Fibroblast of skin of back (primary cell): ENCODE measurements at places on chromosomes 1 and 21.

DNA sequence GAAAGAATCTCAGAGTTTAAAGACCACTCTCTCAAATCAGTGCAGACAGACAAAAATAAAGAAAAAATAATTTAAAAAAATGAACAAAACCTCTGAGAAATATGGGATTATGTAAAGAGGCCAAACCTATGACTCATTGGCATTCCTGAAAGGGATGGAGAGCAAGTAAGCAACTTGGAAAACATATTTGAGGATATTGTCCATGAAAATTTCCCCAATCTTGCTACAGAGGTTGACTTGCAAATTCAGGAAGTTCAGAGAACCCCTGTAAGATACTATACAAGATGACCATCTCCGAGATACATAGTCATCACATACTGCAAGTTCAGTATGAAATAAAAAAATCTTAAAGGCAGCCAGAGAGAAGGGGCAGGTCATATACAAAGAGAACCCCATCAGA lies 43.7 kb upstream of the IVNS1ABP start:
- DNase-seq, result peak; percentile 89

DNA sequence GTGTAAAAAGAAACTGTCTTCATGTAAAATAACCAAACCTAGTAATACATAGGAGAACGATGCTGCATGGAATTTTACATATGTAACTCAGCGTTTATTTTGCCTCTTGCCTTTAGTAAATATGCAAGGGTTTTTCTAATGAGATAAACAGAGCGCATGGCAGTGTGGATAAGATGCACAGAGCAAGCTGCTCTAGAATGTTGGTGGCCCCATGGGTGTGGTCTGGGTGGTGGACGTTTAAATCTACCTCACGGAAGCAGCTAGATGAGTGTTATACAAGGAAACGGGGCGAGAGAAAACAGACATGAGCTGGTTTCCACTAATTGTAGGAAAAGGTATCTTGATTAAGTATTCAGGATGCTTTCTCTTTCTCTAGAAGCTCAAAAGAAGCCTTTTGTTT lies 205.9 kb downstream of the DSCAM start:
- DNase-seq, result no peak

- DNase-seq, result no peak
These were observed 33.5 kb downstream of the HTR6 start for GRCh38 chr1:19698181-19698580.

DNA sequence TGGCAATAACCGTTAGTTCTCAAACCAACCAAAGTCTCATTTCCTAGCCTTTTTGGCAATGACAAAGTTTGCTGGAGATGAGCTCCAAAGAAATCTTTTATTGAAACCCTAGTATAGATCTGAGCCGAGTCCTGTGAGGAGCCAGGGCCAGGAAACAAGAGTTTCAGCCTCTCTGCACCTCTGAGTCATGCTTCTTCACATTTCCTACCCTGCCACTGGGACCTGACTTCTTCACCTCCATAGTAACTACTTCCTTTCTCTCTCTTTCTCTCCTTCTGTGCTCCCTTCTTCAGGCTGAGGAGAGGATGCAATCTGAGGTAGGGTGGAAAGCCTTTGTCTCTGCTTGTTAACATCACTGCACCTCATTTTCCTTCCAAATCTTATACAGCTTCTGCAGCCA lies 38.7 kb upstream of the IPO9 start:
- peak; percentile 65 for DNase-seq

DNA sequence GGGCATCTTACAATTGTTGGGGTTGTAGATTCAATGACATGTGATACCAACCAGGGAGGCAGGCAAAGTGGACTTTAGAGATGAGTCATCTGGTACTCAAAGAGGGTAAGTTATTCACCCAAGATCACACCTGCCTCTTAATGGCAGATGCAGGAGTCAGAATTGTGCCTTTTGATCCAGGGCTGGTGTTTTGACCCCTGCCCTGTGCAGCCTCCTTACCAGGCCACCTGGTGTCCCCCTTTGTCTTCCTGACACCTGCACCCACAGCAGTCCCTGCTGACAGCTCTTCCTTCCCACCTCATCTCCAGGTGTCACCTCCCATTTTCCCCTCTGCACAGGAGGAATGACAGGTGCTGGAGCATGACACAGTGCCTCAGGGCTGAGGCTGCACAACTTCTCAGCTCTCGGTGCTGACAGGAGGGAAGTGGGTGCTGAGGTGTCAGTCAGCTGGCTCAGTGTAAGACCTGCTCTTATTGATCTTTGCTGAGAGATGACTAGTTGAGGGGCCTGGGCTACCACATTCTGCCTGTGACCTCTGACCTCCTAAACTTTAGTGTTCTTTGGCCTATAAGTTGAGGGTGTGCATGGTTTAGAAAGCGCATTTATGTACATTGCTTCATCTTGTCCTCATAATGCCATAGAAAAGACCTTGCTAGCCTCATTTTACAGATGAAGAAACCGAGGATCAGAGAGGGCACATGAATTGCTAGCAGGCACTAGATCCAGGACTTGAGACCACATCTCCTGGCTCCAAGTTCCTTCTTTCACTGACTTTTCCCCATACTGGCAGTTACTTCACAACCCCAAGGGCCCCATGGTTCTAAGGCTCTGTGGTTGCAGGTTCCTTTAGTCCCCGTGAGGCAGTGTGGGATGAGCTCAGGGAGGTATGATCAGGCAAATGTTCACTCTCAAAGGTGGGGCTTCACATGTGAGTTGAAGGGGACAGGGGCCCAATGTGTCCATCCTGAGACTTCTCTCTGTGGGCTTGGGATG lies 31.3 kb downstream of the CACNA1E start:
- no peak for DNase-seq

- no peak for DNase-seq
These were observed 17.0 kb downstream of the CFAP126 start for GRCh38 chr1:161350671-161351070.

DNA sequence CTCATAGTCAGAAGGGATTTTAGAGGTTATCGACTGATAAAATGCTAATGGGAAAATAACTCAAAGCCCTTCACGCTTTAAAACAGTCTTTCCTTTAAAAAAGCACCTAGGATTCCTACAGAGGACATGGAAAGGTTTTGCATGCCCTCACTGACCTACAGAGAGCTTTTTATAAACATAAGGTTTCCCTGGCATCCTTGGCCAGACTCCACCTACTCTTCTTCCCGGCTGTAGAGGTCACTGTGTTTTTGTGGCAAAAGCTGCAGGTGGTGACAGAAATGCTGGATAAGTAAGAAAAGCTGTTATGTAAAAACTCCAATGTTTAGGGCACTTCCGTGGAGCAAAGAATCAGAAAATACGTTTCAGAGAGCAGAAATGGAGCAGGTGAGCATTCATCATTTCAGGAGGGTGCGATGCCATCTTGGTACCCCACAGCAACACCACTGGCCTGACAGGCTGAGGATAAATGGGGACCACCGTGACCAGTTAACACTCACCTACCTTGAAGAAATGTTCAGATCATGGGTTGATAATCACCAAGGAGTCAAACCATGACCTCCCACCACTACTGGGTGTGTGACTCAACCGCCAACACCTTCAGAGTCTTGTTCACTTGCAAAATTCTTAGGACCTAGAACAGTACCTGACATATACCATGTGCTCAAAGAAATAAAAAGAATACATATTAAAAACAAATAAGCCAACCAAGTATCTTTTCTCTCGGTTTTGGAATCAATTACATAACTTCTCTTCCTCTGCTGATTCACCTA lies 46.6 kb downstream of the SSBP3 start:
- DNase-seq, result no peak

- DNase-seq, result no peak
These were observed 13.0 kb upstream of the TMEM9 start for GRCh38 chr1:201167041-201167991.

- peak; percentile 9 for DNase-seq
These were observed 230.1 kb downstream of the SRGAP2C start for GRCh38 chr1:121414905-121415304.

DNA sequence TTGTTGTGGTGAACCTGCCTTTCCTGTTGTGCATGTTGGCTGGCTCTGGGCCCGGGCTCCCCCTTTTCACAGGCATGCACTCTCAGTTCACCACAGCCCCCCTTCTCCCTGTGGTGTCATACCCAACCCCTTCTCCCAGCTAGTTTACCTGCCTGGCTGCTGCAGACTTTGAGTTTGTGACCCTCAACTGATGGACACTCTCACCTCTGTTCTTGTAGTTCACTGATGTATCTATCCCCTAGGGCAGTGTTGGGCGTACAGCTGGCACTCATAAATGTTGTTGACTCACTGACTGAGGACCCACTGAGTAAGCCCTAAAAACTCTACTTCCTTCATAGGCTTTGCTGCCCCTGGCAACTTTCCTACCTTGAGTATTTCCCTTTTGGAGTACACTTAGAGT lies 54.9 kb downstream of the WDR64 start:
- DNase-seq, result peak; percentile 77

- DNase-seq, result peak; percentile 76
These were observed 12.1 kb downstream of the PLXNA2 start for GRCh38 chr1:208231881-208232661.

DNA sequence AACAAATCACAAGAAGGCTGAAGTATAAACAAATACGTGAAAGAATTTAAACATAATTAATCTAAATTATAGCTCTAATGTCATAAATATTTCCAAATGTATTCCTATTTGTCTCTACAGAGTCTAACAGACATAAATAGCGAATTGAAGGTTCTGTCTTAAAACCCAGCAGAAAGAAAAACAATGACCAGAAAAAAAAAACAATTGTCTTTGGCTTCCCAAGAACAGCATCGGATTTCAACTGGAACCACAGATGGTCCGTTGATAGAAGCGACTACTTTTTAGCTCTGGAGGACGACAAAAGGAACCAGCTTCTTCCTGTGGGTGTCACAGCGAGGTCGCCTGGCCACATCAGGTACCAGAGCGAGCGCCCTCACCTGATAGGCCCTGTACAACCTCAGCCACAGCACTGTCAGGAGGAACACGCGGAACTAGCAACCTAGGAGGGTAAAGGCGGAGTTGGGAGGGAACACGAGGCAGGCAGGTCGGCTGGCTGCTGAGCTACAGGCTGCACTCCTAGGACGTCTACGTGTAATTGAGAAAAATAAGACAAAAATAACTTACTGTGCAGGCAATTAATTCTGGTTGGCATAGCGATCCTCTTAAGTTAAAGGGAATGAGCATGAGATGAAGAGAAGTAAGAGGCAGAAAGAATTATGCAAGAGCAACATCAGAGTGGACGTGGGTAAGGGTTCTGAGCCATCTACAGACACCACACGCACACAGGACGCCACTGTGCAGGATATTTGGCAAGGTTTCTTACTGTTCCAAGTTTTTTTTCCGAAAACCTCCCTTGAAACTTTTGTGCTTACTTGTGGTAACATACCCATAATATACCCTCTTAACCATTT lies 16.7 kb upstream of the PRDM15 start:
- DNase-seq, result peak; percentile 44

DNA sequence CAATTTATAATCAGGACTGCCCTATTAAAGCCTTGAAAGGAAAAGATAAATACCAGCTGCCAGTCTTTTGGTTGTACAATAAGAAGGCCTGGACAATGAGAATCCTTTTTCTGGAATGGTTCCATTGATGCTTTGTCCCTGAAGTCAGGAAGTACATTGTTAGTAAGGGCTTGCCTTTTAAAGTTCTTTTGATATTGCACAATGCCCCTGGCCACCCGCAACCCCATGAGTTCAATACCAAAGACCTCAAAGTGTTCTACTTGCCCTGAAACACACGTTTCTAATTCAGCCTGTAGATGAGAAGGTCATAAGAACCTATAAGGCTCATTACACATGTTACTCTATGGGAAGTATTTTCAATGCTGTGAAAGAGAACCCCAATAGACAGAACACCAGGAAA lies 112.1 kb downstream of the OLFM3 start:
- no peak for DNase-seq

- no peak for DNase-seq
These were observed 22.4 kb upstream of the KIFAP3 start for GRCh38 chr1:170096806-170097340.

DNA sequence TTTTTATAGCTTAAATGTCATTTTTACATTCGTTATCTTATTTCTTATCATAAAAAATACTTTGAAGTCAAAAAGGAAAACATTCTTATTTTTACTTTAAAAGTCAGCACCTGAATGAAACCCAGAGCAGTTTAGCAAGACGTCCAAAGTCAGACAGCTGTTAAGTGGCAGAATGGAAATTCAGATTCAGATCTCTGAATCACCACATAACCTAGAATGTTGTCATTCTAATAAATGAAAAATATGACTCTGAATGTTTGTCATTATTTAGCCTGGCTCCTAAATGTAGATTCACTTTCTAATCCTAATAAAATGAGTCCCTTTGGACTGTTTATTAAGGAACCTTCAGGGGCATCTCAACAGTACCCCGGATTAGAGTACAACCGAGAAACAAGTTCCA lies 75.2 kb upstream of the RGS7 start:
- DNase-seq, result no peak

- no peak for DNase-seq
These were observed 135.4 kb downstream of the LMO4 start for GRCh38 chr1:87464022-87464490.

GRCh38 chr1:4660917-4661594 lies 6.6 kb downstream of the AJAP1 start:
- DNase-seq, result no peak

DNA sequence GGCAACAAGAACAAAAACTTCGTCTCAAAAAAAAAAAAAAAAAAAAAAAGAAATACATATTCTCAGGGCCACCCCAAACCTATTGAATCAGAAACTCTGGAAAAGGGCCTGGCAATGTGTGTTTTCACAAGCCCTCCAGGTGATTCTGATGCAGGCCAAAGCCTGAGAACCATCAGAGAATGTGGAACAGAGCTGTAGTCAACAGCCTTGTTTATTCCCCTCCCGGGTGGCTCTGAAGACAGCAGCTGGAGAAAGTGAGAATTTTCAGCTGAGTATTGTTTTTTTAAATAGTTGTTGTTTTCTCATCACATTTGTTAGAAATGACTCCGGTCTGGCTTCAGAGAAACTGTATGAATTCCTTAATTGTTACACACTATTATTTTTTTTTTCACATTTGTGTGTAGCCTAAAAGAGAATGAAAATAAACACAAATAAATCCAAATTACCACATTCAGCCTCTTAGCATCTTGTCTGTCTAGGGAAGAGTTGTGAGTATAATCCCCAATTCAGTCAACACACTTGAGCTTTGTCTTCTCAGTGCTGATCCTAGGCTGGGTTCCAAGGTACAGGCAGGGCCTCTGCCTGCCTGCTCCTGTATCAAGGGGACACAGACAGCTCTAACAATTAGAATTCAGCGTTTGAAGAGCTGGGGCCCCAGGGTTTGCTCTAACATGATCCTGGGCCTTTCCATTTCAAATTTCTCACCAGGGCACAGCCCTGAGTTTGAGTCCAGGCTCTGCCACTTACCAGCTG lies 6.6 kb upstream of the AZIN2 start:
- DNase-seq, result no peak

- no peak for DNase-seq
These were observed 111.6 kb upstream of the ZC3H12A start for GRCh38 chr1:37362594-37363385.

DNA sequence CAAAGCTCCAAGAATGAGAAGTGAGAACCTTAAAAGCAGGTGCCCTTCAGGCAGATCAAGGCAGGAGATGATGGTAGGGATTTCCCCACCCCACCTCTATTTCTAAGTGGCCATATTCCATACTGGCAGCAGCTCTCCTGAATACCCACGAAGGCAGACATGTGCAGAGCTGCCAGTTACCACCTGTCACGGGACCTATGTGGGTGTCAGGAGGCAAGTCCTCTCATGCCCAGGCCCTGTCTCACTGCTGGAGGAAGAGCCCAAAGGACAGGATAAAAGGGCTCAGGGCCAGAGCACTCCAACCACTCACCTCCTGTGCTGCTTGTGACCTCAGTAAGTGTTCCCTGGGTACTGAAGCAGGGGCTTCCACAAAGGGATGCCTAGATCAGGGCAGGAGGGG lies 721 bp upstream of the LCE1B start:
- no peak for DNase-seq
